ENCODE measurements at places on chromosomes 7 and 10.

DNA sequence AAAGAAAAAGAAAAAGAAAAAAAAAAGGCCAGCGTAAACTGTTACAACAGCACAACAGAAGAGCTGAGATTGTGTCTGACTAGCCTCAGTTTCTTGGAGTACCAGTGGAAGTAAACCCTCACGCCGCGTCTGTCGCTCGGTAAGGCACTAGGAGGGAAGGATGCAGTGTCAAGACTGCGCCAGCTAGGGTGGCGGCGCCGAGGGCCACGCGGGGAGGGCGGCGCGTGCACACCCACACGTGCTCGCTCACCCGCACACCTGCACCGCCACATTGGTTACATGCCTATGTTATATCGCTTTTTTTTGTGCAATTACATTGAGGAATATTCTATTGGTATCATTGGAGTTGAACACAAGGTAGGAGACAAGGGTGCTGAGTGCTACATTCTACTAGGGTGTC, 48.2 kb downstream of the CLEC2L start:
- no peak for DNase-seq

DNA sequence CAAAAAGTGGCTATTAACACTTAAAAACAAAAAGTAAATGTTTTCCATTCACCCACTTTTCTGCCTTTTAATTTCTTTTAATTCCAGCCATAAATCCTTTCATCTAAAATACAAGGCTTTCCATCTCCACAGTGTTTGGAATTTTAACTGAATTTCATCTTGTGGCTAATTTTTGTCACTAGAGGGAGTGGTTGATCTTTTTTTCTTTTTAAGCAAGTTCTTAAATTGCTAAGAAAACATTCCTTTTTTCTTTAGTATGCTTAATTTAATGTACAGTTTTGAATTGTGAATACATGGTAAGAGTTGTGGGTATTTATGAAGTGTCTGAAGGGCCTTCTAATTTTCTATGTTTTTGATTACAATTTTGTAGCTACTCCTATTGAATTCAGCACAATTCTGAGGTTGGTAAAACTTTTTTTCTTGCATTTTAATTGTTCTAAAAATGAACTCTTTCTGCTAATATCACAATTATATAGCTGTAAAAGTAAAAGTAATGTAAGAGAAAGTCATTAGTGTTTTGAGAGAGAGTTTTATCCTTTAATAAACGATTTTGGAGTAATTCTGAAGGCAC, 54.9 kb upstream of the ANK3 start:
- DNase-seq, result no peak

- no peak for DNase-seq
Measured at GRCh38 chr7:98810153-98810802, 59.5 kb downstream of the TMEM130 start.

- no peak for DNase-seq
Measured at GRCh38 chr7:4133491-4134044, 548.5 kb upstream of the FOXK1 start.

- no peak for DNase-seq
Measured at GRCh38 chr10:5364374-5364773, 392 bp upstream of the UCN3 start.
